Stimulated activated effector memory CD8-positive, alpha-beta T cell treated with anti-CD3 and anti-CD28 coated beads, Interleukin-12 subunit alpha, Interleukin-12 subunit beta, amount 100 ng/mL, for 72 hours (primary cell): ENCODE measurements at places on chromosomes 5 and 9.

DNA sequence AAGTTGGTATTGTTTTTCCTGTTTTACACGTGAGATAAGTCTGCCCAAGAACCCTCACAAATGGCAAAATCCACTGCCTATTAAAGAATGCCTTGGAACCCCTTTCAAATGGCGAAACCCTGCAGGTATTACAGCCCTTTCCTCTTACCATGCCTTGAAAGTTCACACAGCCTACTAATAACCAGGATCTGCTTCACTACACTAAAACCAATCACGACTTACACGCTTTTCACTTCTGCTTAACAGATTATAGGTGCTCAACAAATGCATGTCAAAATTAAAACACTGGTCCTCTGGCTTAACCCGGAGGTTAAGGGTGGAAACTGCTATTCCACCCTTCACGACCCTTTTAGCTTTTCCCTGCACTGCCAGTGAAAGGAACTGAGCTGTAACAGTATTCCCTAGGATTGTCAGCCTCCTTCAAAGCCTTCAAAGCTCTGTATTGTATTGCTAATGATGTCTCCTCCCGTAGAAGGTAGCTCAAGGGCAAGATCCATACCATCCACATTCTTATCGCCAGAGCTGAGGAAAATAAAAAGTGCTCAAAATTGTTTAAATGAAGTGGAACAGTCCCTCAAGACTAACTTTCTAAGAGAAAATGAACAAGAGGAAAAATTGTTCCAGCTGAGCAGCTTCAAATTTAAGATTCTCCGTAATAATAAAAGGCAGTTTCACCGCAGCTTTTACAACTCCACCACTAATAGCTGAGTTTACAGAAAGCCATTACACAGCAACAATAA lies 997 bp downstream of the AUH start:
- DNase-seq, result no peak

- no peak for DNase-seq
Measured at GRCh38 chr5:102753889-102754766, 977 bp upstream of the PAM start.

DNA sequence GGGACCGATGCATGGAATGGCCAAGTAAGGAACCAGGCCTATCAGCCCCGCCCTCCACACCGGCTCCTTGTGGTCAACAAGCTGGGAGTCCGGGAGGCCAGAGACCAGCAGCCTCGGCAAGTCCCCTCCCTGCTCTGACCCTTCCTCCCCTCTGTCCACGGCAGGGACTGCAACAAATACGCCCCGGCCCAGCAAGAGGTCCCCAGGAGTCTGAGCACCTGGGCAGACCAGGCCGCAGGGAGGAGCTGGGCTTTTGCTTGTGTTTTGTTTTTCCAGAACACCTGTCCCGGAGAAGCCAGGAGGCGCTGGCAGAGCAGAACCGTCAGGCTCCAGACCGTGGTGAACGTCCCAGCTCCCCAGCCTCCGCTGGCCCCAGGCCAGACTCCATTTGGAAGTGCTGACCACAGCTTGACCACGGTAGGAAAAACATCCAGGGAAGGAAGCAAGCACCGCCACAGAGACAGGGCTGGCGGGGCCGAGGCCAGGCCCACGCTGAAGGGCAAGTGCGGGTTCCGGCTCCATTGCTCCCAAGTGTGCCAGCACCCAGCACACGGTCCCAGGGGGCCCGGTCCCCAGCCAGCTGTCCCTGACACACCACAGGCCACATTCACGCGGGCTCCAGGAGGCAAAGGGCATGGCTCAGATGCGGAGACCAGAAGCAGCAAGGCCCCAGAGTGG lies 56.7 kb downstream of the VAV2 start:
- no peak for DNase-seq

DNA sequence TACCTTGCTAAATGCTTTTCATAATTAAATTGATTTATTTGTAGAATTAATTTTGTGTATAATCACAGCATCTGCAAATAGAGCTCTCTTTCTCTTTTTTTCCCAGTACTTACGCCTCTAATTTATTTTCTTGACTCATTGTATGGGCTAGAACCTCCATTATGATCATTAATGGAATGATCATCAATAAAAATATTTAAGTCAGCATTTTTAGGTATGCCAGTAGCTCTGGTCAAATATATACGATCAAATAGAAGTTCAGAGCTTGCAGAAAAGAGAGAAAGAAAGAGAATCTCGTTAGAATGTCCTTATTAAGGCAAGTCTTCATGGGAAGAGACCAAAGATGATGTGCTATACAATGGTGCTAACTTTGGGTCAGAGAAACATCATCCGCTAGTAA lies 202.6 kb downstream of the TLR4 start:
- DNase-seq, result no peak

DNA sequence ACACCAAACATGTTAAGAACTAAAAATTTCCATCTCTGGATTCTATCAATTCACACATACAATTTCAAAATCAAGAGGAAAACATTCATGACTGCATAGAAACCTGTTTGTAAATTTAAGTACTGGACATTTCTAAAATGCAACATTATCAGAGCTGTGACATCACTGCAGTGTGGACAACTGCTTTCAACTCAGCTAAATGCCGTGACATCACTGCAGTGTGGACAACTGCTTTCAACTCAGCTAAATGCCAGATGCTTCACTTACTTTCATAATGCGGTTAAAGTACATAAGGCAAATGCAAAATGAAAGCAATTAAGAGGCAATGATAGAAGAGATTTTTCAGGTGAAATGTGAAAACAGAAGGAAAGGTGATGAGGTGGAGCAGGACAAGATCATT lies 161.5 kb downstream of the ARL15 start:
- DNase-seq, result no peak

DNA sequence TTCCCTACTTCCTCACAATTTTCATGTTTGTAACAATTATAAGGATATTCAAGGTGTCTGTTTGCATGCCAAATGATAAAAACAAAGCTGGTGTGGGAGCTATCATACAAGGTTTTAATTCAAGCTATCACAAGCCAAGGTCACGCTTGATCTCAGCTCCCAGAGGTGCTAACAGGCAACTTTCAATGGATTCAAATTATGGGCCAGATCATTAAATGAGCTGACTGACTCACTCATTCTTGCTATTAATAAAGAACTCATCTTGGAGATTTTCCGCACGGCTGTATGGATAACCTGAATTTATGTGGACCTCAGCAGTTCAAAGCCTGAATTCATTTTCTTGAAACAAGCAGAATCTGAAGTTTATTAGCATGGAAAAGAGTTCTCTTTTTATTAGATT lies 267.3 kb upstream of the CDH6 start:
- no peak for DNase-seq

DNA sequence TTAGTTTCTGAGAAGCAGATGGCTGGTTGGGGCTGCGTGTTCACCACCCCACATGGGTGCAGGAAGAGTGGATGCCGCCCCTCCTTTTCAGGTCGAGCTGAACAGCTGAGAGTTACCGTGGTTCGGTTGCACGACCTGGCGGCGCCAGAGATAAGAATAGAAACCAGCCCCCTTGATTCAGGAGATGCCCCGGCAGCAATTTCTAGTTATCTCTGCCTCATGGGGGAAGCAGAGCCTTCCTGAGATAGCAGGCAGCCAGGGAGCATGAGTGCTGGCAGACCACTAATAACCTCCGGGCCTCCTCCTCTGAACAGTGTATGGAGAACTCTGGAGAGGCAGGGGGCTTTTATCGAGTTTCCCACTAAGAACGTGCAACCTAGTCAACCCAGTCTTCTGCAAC lies 177.8 kb downstream of the NSG2 start:
- DNase-seq, result no peak

DNA sequence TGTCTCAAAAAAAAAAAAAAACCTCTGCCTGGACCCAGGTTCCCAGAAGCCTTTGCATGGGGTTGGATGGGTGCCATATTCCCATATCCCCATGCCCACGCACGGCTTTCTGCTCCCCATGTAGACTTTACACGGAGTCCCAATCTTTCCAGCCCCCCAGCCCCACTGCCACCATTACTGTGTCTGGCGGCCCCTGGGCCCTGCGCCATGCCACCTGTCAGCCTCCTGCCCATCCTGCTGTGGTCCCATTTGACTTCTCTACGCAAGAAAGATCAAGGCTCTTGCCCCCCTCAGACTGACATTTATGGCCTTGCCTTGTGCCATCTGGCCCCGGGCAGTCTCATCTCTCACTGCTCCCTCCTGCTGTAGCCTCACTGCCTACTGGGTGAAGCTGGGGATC lies 6.5 kb upstream of the AK1 start:
- no peak for DNase-seq

- no peak for DNase-seq
Measured at GRCh38 chr5:109053995-109054417, 306.3 kb downstream of the FER start.

- DNase-seq, result no peak
Measured at GRCh38 chr5:89299998-89300397, 417.0 kb upstream of the MEF2C start.

DNA sequence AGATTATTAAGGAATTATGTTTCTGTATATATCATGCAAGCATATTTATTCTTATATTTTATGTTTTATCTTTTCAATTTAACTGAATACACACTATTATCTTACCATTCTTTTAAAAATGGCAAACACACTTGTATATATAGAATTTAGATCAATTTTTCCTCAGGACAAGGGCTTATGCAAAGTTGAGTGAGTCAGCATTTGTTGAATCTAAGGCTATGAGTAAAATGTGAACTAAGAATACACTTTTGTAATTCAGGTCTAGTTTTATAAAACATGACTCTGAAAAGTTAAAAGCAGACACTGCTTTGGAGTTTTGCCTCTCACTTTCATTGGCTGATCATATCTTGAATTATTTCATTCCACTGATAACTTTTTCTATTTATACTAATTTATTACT lies 127.8 kb downstream of the FOCAD start:
- no peak for DNase-seq

- DNase-seq, result no peak
Measured at GRCh38 chr9:134014946-134015345, 10.3 kb upstream of the BRD3OS start.

DNA sequence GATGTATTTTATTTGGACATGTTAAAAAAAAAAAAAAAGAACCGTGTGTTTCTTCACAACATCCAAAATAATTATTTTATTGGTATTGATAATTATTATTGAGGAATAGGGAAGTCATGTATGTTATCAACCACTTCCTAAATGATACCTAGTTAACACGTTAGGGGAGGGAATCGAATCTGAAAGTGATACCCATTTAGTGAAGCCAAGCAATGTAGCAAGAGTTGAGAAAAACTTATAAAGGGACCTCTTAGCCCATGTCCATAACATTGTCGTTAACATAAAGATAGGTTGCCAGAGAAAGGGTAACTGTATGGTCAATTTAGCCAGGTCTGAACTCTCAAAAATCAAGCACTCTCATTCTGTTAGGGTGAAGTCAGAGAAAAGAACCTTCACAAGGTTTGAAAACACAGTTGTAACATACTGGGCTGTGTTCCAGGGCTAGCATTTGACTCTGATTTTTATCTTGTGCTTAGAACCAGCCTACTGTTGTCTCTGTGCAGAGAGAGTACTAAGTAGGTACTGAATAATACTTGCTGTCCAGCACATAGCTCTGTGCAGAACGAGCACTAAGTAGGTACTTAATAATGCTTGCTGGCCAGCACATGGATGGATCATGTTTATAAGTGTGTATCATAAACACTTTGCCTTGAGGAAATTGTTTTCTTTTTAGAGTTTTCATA lies 60.4 kb downstream of the GHR start:
- no peak for DNase-seq

DNA sequence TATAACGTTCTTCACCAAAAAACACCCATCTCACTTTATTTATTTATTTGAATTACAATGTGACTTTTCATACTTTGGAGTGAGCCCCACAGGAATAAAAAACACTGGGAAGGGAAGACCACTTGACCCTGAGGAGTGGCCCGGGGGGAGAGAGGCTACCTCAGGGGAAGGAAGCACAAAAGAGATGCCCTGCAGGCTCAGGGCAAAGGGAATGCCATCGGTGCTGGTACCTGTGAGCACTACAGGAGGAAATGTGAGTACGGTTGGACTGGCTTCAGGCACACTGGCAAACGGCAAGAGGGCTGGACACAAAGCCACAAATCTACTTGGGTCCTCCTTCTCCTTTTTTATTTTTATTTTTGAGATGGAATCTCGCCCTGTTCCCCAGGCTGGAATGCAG lies 363.9 kb upstream of the KLF4 start:
- DNase-seq, result no peak

DNA sequence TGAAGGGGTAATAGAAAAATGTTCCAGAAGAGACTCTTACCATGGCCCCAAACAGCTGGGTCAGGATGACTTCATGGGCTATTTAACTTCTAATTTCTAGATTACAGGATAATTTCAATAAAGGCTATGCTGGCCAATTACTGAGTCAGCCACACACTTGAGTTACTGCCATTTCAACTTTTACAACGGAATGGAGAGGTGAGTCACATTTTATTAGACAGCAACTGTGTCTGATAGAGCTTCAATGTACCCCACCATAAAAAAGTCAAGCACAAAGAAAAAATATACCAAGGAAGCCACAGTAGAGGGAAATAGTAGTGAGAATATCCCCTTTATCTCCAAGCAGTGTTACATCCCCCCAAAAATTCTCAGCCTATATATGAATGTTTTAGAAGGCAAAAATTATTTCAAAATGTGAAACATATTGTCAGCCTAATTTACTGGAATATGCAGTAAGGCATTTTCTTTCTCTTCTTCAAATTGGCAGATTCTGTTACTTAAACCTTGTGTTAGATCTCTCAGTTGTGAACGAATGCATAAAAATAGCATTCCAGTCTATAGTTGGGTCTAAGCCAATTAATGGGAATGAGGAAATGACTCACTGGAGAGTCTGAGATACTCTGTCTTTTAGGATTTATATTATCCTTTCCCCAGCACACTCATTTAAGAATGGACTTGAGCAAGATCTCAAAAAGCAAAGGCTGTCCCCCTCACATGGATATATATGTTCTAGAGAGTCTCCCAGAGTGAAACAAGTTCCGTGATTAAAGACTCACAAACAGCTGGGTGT lies 47.1 kb upstream of the RAI14 start:
- DNase-seq, result no peak

DNA sequence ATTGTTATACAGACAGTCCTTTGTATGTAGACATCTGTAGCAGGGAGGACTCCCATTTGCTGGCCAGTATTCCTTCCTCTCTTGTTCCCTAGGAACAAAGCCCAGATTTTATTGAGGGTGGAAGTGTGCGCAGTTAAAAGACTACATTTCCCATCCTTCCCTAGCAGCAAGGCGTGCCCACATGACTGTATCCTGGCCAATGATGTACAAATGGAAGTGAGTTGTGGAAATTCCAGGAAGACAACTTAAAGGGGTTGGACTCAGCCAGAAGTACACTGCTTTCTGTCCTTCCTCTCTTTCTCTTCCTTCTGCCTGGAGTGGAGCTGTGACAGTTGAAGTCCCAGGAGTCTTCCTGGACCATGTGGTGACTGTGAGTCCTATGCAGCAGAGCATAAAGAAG lies 89.0 kb downstream of the HRH2 start:
- DNase-seq, result no peak

GRCh38 chr9:136410500-136411287 lies at the start of the genes ENTR1 and PMPCA:
TSS of gene ENTR1 (minus strand) at chr9:136410614. CDS start at chr9:136410397, 217 bp downstream.
TSS of gene PMPCA (plus strand) at chr9:136410658. CDS start at chr9:136410669, 11 bp downstream.
- peak; percentile 99 for DNase-seq

GRCh38 chr5:154652746-154653417 lies 102.3 kb upstream of the LARP1 start:
- DNase-seq, result no peak

- DNase-seq, result no peak
Measured at GRCh38 chr5:126414874-126415502, 8.2 kb upstream of the GRAMD2B start.

- DNase-seq, result no peak
Measured at GRCh38 chr9:115106001-115106400, 12.0 kb downstream of the TNC start.
